A549 treated with dexamethasone at 1 μM for 4 hours (cell line): ENCODE measurements at places on chromosomes 3 and 15. TPM values are rescaled to one million over a fixed set of nuclear protein-coding genes. Genes with fewer than 3 reads are reported as not detected.

Gene A4GNT
- total RNA-seq = not detected in 5 replicates

Gene TRPM1
- not detected in 5 replicates for total RNA-seq

Gene HTR3E
- not detected in 5 replicates for total RNA-seq

Gene ZXDC
- total RNA-seq = 6.0 to 9.7 TPM (median 8.8 TPM) in 5 replicates

Gene LTF
- total RNA-seq = not detected in 5 replicates

Gene SLC22A13
- total RNA-seq = 0.07 to 0.09 TPM (median 0.08 TPM) in 4 of 5 replicates, not detected in the other

Gene SELENOT
- total RNA-seq = 86.4 to 99.5 TPM (median 95.0 TPM) in 5 replicates

Gene ARGFX
- total RNA-seq = not detected in 5 replicates

Gene SOX14
- not detected in 5 replicates for total RNA-seq

Gene PAK6
- 0.29 to 0.68 TPM (median 0.34 TPM) in 5 replicates for total RNA-seq

Gene LRRK1
- total RNA-seq = 11.0 to 19.6 TPM (median 17.9 TPM) in 5 replicates

Gene NCBP2
- total RNA-seq = 44.8 to 47.4 TPM (median 45.7 TPM) in 5 replicates
